Vagina (tissue), 2 donors: ENCODE measurements at places on chromosomes 12 and 14. TPM values are rescaled to one million over a fixed set of nuclear protein-coding genes. Genes with fewer than 3 reads are reported as not detected.

- peak; percentile 13 for DNase-seq
- H3K27me3 ChIP-seq, result no peaks in the 10 kb centered on the region
- no peaks in the 10 kb centered on the region for H3K36me3 ChIP-seq
- no peak overlapping the region for H3K4me3 ChIP-seq
- H3K27ac ChIP-seq, result no peak overlapping the region
Observed at GRCh38 chr12:3542911-3543310, 51.9 kb downstream of the PRMT8 start.

DNA sequence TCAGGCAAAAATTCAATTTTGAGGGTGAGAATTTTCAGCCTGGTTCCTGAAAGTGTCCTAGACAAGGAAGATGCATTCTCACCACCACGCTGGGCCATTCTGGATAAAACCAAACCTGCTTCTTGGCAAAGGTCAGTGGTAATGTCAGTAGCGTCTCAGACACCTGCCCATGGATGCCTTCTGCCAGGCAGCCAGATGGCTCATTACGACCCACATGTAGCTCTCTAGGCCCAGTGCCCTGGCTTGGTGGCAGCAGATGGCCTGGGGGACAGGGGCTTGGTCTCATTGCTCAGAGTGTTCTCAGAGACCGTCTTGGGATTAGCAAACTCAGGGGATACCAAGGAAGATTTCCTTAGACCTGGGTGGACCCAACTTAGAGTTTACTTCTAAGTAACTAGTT lies 105.1 kb downstream of the ARF6 start:
- peaks cover 52% of the 10 kb centered on the region for H3K4me1 ChIP-seq
- no peaks in the 10 kb centered on the region for H3K27me3 ChIP-seq
- no peak overlapping the region for H3K4me3 ChIP-seq
- DNase-seq, result no peak

DNA sequence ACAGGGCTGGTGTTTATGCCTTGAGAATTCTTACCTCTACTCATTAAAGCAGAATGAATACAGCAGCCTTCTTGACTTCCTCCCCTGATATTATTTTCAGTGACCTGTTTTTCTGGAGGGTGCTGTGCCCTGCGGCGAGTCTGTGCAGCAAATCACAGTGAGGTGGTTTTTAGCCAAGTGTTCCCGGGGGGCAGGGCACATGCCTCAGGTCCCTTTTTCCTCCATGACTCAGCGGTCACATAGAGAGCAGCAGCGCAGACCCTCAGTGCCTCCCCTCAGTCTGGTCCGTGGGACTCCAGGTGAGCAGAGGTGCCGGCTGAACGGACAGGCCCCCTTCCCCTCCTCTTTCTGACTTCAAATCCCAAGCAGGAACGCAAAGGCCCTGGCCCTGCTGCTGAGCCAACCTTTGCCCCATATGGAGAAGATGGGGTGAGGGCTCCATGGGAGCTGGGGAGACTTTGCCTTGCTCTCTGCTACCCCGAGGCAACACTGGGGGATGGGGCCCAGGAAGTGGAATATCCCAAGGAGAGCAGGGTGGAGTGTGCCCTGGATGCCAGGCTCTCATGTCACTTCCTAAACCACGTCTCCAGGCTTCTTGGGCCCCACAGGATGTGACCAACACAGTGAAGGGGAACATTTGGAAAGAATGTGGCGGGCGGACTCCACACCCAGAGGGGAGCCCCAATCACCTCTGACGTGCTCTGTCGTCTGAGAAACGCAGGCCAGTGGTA lies 90.0 kb downstream of the DHRS2 start:
- no peak overlapping the region for H3K27ac ChIP-seq
- no peak for DNase-seq
- no peaks in the 10 kb centered on the region for H3K36me3 ChIP-seq
- no peak overlapping the region for H3K4me3 ChIP-seq
- no peaks in the 10 kb centered on the region for H3K27me3 ChIP-seq

DNA sequence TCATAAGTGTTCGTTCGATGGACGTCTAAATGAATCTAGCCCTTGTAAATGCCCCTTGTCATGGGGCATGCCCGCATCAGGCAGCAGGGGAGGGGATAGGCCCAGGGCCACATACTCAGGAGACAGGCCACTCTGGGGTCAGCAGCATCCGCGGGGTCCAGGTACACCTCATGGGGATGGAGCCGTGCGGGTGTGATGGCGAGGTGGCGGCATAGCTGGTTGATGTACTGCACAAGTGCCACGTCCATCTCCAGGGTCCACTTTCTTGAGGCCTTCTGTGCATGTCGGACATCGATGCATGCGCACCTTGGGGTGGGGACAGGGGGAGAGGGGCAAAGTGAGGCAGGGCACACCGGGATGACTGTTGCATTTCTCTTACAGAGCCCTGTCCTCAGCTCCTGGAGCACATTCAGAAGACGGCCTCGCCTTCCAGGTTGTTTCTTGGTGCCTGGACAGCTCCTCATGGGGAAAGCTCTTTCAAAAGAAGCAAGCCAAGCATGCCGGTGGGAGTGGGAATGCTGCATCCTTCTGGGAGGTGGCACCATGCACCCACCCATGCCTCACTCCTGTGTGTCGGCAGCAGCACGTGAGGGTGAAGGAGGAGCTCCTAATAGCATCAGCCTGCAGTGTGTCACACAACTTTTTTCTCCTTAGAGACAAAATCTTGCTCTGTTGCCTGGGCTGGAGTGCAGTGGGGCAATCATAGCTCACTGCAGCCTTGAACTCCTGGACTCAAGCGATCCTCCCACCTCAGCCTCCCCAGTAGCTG lies 47.4 kb downstream of the TRAFD1 start:
- H3K36me3 ChIP-seq, result no peaks in the 10 kb centered on the region
- no peaks in the 10 kb centered on the region for H3K4me1 ChIP-seq
- no peaks in the 10 kb centered on the region for H3K27me3 ChIP-seq
- H3K27ac ChIP-seq, result no peak overlapping the region
- H3K4me3 ChIP-seq, result no peak overlapping the region

GRCh38 chr14:33432407-33433023 lies 493.8 kb downstream of the NPAS3 start:
- H3K27me3 ChIP-seq, result no peaks in the 10 kb centered on the region
- DNase-seq, result no peak
- no peak overlapping the region for H3K27ac ChIP-seq
- H3K36me3 ChIP-seq, result no peaks in the 10 kb centered on the region
- no peak overlapping the region for H3K4me3 ChIP-seq
- H3K4me1 ChIP-seq, result no peaks in the 10 kb centered on the region

GRCh38 chr12:84136862-84137367 lies 775.7 kb downstream of the SLC6A15 start:
- no peaks in the 10 kb centered on the region for H3K36me3 ChIP-seq
- DNase-seq, result no peak
- H3K27me3 ChIP-seq, result no peaks in the 10 kb centered on the region
- H3K27ac ChIP-seq, result no peak overlapping the region
- H3K4me1 ChIP-seq, result no peaks in the 10 kb centered on the region
- no peak overlapping the region for H3K4me3 ChIP-seq

GRCh38 chr12:45235087-45236025 lies 19.5 kb downstream of the ANO6 start:
- no peak overlapping the region for H3K4me3 ChIP-seq
- no peaks in the 10 kb centered on the region for H3K27me3 ChIP-seq
- peak overlapping the region; percentile 83 for H3K27ac ChIP-seq

DNA sequence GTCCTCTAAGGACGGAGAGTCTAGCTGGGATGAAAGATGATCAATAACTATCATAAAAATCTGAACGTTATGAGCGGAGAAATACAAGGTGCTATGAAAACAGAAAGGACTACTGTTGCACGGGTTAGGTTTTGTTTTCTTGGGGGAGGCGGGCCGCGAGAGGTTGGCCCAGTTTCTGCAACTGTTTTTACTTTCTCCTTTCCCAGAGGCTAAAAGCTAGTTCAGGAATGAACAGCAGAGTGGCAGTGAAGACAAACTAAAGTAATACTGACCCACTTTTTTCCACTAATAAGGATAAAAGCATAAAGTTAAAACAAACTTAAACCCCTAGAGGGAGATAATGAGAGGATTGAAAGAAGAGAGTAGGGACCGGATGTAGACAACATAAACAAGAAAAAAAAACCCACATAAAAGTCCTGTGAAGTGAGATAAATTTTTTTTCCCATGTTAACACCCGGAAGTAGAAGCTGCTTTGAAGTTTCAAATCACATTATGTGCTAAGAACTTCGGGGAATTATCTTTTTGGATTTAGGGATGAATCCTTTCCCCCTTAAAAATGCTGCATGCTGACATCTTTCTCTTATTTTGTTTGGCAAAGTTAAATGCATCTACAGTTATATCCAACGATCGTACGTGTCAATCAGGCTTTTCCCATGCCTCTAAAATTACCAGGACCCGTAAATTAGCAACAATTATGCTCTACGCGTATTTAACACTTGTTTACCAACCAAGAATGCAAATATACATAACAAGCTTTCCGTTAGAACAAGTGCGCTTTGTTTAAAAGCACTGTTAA lies 1.0 kb upstream of the CDK17 start:
- H3K27ac ChIP-seq, result peak overlapping the region; percentile 99
- H3K4me1 ChIP-seq, result peaks cover 25% of the 10 kb centered on the region
- no peak for DNase-seq
- no peaks in the 10 kb centered on the region for H3K36me3 ChIP-seq
- H3K27me3 ChIP-seq, result no peaks in the 10 kb centered on the region

DNA sequence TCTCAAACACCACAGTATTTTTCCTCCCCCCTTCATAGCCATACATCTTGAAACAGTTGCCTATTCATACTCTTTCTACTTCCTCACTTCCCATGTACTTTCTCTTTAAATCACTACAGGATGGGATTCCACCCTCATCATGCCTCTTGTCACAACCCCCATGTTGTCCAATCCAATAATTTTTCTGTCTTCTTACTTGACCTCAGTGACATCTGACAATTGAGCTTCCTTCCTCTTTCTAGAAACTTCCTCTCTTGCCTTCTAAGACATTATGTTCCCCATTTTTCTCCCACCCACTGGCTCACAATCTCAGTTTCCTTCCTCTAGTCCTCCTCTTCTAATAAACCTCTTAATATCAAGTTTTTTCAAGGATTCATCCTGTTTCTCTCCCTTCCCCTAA lies 5.3 kb downstream of the C2CD5 start:
- H3K27me3 ChIP-seq, result no peaks in the 10 kb centered on the region
- no peaks in the 10 kb centered on the region for H3K36me3 ChIP-seq
- peaks cover 56% of the 10 kb centered on the region for H3K4me1 ChIP-seq
- H3K27ac ChIP-seq, result no peak overlapping the region

GRCh38 chr12:10243818-10244520 lies 31.3 kb downstream of the GABARAPL1 start:
- DNase-seq, result no peak
- no peaks in the 10 kb centered on the region for H3K27me3 ChIP-seq
- no peaks in the 10 kb centered on the region for H3K4me1 ChIP-seq
- H3K36me3 ChIP-seq, result no peaks in the 10 kb centered on the region
- no peak overlapping the region for H3K4me3 ChIP-seq

DNA sequence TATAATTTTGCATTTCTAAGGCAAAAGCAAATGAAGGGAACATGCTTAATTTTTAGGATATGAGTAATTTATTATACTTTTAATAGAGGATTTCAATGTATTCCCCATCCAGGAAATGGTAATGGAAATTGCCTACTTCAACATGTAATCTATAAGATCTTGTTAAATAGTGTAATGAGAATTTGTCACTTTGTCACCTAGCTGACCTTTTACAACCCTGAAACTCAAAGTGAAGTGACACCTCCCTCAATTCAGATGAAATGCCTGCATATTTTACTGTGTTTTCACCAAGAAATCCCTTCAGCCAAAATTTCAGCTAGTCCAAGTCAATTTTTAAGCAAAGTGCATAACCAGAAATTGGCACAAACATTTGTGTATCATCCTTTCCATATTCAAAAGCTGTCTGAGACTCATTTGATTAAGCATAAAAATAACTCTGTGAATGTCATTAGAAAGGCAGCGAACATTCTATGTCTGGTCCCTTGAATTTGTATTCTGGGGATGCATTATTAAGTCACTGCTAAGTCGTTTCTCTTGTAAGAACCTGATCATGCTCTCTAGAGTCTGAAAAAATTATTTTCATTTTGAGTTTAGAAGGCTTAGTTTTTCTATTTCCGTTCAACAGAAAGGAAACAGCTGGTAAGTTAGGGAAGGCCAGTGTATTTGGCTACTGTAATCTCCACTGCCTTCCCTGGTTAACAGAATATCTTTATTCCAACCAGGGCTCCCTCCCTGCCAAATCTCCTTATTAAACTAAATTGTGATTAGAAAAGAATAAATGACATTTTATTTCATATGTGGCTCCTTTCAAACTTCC lies 100.8 kb downstream of the IGF1 start:
- no peaks in the 10 kb centered on the region for H3K27me3 ChIP-seq
- no peak overlapping the region for H3K4me3 ChIP-seq
- H3K4me1 ChIP-seq, result no peaks in the 10 kb centered on the region
- DNase-seq, result no peak

DNA sequence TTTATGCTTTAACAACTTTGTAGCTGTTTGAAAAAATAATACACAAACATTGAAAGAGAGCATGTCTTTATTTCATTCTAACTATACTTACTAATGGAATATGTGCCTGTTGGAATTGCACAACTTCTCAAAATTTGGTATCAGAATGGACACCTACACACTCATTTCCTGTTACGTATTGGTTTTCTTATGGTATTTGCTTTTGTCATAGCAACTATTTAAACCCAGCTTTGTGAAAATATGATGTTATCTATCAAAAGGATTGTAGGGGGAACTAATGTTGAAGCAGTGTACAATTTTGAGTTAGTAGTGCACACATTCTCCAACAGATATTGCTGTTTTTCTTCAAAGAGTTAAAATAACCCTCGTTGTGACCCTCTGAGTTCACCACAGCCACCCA lies 52.6 kb downstream of the RBMS2 start:
- no peaks in the 10 kb centered on the region for H3K27me3 ChIP-seq
- peaks cover 14% of the 10 kb centered on the region for H3K4me1 ChIP-seq
- H3K4me3 ChIP-seq, result no peak overlapping the region
- no peak overlapping the region for H3K27ac ChIP-seq
- H3K36me3 ChIP-seq, result no peaks in the 10 kb centered on the region

- no peak overlapping the region for H3K27ac ChIP-seq
- DNase-seq, result no peak
- no peak overlapping the region for H3K4me3 ChIP-seq
- H3K36me3 ChIP-seq, result no peaks in the 10 kb centered on the region
Observed at GRCh38 chr12:93848523-93849101, 171.4 kb downstream of the CRADD start.

- no peak for DNase-seq
- no peaks in the 10 kb centered on the region for H3K27me3 ChIP-seq
- no peak overlapping the region for H3K4me3 ChIP-seq
- no peaks in the 10 kb centered on the region for H3K36me3 ChIP-seq
- H3K27ac ChIP-seq, result no peak overlapping the region
- H3K4me1 ChIP-seq, result peaks cover 32% of the 10 kb centered on the region
Observed at GRCh38 chr14:76926521-76927251, 100.5 kb downstream of the LRRC74A start.

DNA sequence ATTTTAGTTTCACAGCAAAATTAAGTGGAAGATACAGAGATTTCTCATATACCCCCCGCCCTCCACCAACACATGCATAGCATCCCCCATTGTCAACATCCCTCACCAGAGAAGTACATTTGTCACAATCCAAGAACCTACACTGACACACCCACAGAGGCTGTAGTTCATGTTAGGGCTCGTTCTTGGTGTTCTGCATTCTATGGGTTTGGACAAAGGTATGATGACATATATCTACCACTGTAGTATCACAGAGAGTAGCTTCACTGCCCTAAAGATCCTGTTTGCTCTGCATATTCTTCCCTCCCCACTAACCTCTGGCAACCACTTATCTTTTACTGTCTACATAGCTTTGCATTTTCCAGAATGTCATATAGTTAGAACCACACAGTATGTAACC lies 444.6 kb upstream of the DCN start:
- no peak for DNase-seq
- no peak overlapping the region for H3K27ac ChIP-seq
- H3K36me3 ChIP-seq, result no peaks in the 10 kb centered on the region
- H3K27me3 ChIP-seq, result no peaks in the 10 kb centered on the region

DDX24 gene
- 109 TPM for total RNA-seq

TESPA1 gene
- 2.5 TPM for total RNA-seq

AVPR1A gene
- 9.8 TPM for total RNA-seq

TAS2R9 gene
- total RNA-seq, result not detected

STXBP6 gene
- 4.4 TPM for total RNA-seq
